ENCODE measurements at places on chromosomes 5 and 9. TPM values are rescaled to one million over a fixed set of nuclear protein-coding genes. Genes with fewer than 3 reads are reported as not detected.

DNA sequence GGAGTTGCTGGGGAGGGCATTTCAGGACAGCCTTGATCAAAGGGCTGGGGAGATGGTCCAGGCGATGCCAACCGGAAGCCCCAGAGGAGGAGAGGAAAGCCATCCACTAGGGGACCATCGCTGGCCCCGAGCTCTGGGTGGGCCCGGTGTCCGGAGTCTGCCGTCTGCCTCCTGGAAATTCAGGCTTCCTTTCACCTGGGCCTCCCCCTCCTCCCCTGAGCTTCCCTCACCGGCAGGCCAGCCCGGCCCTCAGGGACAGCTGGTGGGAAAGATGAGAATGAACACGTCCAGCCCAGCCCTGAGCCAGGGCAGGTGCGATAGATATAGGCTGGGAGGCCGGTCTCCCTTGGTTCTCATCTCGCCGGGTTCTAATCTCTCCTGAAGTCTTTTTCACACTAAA lies 17.2 kb downstream of the IRX4 start:
- no peak for DNase-seq
- no peak overlapping the region for H3K4me3 ChIP-seq
- H3K27ac ChIP-seq: no peak overlapping the region
- H3K4me1 ChIP-seq: no peaks in the 10 kb centered on the region
- no peaks in the 10 kb centered on the region for H3K27me3 ChIP-seq

DNA sequence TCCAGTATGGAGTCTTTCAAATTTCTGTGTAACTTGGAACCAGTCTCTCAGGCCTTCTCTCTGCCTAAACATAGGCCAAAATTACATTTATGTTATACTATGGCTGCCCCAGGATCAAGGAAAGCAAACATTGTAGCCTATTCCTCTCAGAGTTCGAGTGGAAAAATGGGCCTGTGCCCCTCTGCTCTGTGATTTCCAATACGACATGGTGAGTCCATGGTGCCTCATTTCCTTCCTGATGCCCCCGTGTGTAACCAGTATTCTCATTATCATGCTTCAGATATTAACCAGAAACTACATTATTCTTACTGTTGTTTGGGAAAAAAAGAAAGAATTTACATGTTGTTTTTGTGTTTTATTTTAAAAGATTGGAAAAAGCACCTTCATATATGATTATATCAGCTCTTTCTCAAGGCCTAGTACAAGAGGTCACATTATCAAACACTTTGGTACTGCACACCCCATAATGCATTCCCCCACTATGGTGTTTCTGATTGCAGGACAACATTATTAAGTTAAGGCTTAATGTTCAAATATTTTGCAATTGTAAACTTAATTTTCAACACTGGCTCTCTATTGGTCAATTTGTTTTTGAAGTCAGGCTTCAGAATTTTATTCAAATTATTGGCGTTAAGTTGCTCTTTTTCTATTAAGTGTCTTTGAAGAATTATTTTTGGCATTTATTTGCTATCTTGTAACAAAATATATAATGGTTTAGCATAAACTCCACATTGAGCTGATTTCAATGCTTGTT lies 151.8 kb upstream of the SLC27A6 start:
- no peak overlapping the region for H3K4me3 ChIP-seq
- no peaks in the 10 kb centered on the region for H3K4me1 ChIP-seq
- no peaks in the 10 kb centered on the region for H3K27me3 ChIP-seq
- H3K27ac ChIP-seq: no peak overlapping the region

The GPR21 gene
- total RNA-seq: not detected

The KIAA0825 gene
- 4.8 TPM for total RNA-seq
